Bronchial smooth muscle cell (primary cell): ENCODE measurements at places on chromosomes 12 and 14. TPM values are rescaled to one million over a fixed set of nuclear protein-coding genes. Genes with fewer than 3 reads are reported as not detected.

The VDR gene
- total RNA-seq, result 3.8 and 5.3 TPM in 2 replicates

The DPF3 gene
- 8.1 and 13.2 TPM in 2 replicates for total RNA-seq

The LRCOL1 gene
- total RNA-seq, result 0.16 TPM in 1 of 2 replicates, not detected in the other

The TAS2R20 gene
- total RNA-seq, result 1.6 and 2.5 TPM in 2 replicates

The JPH4 gene
- total RNA-seq, result under 0.01 TPM in 1 of 2 replicates, not detected in the other

The SLC7A7 gene
- 2.5 and 5.7 TPM in 2 replicates for total RNA-seq

The SMIM41 gene
- total RNA-seq, result 2.0 and 7.5 TPM in 2 replicates

The KRT73 gene
- not detected in 2 replicates for total RNA-seq

The OR4M1 gene
- not detected in 2 replicates for total RNA-seq

The HPD gene
- 0.60 and 1.7 TPM in 2 replicates for total RNA-seq
